ENCODE measurements at places on chromosomes 4 and X.

GRCh38 chr4:107740950-107741701, 21.1 kb upstream of the PAPSS1 start:
- DNase-seq = peak; percentile 65

DNA sequence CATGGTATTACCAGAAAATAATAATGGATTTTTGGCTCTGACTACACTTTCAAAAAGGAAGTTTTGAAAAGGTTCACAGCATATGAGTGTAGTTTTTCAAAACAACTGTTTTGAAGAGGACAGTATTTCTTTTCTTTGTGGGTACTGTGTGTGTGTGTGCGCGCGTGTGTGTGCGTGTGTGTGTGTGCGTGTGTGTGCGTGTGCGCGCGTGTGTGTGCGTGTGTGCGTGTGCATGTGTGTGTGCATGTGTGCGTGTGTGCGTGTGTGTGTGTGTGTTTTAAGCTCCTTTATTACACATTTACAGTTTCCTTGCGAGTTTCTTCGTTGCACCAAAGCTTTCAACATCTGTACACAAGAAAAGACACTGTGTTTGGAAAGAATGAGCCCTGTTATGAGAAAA, 755.4 kb downstream of the SH3BGRL start:
- DNase-seq = no peak

GRCh38 chr4:169120624-169121023, 110.6 kb upstream of the CBR4 start:
- no peak for DNase-seq

- no peak for DNase-seq
Observed at GRCh38 chrX:48107717-48108116, 22.7 kb upstream of the SPACA5B start.

- no peak for DNase-seq
Observed at GRCh38 chrX:18179446-18179845, 41.2 kb downstream of the BEND2 start.

- DNase-seq = no peak
Observed at GRCh38 chr4:54872261-54872660, 214.5 kb downstream of the KIT start.

DNA sequence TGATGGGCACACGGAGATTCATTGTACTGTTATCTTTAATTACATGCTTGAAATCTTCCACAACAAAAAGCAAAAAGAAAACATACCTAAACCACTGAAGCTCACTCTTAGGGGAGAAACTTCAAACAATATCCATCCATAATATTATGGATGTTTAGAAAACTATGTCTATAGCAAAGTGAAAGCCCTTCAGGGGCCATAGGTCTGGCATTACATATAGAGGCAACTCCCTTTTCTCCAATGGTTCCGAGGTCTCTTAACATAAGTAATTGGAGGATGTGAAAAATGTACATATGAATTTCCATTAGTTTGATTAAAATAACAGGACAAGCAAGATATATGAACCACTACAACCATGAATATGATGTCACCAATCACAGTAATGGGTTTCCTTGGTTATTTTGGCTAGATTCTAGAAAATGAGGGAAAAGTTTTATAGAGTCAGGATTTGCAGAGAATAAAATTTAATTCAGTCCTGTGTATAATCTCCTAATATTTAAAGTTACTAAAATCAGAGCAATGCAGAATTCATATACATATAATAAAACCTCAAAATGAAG, 10.8 kb downstream of the UGDH start:
- DNase-seq = no peak

DNA sequence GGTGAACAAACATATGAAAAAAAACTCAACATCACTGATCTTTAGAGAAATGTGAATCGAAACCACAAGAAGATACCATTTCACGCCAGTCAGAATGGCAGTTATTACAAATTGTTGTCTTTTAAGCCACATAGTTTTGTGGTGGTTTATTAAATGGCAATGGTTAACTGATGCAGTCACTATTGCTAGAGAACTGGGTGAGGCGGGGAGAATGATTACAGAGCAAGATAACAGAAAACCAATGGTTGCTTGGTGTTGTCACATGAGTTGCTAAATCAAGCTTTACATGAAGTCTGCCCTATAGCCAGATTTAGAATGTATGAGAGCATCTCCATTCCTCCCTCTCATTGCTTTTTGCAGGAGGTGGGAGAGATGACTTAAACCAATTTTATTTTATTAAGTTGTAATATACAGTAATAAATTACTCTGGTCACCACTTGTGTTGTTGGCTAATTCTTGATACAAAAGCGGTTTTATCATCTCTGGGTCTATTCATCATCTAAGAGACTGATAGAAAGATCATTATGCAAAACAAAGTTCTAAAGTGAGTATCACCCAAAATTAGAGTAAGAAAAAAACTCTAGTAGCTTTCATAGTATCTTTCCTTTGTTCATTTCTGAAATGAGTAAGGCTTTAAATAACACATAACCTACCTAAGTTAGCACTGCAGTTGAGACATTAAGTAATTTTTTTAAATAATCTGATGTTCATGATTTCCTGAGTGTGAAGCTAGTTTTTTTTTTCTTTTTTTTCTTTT, 859.5 kb downstream of the STIM2 start:
- DNase-seq = no peak

DNA sequence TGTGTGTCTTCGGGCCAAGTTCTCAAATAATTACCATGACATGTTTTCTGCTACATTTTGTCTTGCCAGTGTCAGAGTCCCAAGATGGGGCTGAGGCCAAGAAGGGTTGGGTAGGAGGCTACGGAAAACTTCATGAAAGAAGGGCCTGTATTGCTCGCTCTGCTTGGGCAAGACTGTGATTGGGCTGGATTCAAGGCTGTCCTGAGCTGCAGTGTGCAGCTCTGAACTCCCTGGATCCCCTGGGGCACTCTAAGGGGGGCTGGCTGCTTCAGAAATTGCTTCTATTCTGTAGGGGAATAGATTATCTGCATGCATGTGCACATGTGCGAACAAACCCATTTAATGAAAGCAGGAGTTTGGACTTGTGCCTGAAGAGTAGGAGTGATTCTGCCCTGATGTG, 13.6 kb downstream of the TSPAN6 start:
- DNase-seq = no peak

DNA sequence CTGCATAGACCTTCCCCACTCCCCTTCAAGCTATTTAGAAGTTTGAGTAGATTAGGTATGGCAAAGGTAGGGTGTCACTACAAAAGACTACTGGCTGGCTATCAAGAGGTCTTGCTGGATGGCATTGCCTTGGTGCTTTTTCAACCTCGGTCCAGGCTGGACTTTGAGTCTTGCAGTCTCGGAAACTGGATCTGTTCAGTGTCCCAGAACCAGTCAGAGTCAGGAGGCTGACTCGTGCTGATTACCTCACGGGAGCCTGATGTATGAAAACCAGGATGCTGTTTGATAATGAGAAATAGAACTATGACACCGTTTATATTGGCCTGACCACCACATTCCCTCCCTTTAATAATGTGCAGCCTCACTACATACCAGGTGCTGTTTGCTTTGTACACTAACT, 2.7 kb upstream of the PHKA1 start:
- DNase-seq = no peak

- DNase-seq = no peak
Observed at GRCh38 chrX:79259073-79259689, 108.0 kb downstream of the ITM2A start.

- DNase-seq = no peak
Observed at GRCh38 chr4:68404153-68404552, 43.1 kb upstream of the TMPRSS11E start.

- no peak for DNase-seq
Observed at GRCh38 chr4:80918004-80918403, 112.5 kb upstream of the BMP3 start.

GRCh38 chr4:152273343-152273742, 262.5 kb downstream of the FBXW7 start:
- no peak for DNase-seq

DNA sequence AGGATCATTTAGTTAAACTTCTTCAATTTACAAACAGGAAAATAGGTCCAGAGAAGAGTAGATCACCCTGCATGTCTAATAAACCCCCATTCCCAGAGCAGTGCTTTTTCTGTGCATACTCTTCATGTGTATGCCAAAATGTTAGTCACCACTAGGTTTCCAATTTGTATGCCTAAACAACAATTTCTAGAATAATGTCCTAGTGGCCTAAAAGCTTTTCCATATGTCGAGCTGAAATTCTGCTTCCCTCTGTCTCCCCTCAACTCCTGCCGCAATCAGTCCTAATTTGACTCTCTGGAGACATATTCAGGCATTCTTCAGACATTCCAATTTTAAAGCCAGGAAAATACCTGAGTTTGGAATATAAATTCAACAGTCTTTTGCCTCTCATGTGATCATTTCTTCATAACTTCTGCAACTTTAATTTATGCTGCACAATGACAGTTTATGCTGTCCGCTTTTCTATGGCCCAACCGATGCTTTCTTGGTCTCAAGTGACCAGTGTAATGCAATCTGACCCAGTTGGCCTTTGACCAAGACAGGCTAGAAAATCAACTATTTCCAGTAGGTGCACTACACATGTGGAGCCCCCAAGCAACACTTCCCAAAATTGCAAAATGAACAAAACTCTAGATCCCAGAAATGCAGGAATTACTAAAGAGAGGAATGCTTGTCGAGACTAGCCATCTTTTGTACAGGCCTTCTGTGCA, 122.9 kb upstream of the FMR1 start:
- no peak for DNase-seq

- DNase-seq = no peak
Observed at GRCh38 chrX:16207634-16208033, 40.4 kb downstream of the MAGEB17 start.

DNA sequence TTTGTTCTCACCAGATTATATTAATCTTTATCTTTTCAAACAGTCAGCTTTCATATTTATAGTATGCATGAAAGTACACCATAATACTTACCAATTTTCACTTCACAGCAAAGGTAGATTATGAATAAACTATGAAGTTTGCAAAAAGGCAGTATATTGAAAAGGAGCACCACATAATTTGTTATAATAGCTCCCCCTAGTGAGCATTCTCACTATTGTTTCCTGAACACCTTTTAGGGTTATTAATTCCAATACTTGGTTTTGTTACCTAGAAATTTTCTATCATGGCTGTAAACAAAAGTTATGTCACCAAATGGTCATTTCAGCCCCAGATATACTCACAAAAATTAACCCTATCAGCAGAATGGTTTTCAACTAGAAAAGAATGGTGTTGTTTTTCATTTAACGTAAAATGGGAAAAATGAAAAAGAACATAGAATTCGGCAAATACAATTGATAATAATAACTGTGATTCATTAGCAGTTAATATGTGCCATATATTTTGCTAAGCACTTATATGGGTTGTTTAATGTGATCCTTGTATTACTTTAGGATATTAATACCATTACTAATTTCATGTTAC, 30.2 kb upstream of the NKX6-1 start:
- no peak for DNase-seq

DNA sequence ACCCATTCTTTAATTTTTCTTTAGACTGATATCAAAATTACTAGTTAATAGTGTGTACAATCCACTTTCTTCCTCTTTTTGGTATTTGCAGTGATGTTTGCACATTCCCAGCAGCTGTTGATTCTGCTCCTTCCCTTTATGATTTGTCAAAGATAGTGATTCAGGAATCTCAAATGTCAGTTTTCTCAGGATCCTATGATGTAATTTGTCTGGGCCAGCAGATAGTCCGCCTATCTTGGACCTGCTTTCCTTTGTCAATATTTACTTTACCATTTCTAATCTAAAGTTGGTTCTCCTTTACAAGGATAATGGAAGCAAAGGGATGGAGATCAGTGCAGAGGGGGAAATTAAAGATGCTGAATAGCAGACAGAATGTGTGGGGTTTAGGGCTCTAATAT, 122.1 kb downstream of the REELD1 start:
- DNase-seq = no peak

- DNase-seq = no peak
Observed at GRCh38 chr4:145775406-145775805, 95.5 kb downstream of the C4orf51 start.

DNA sequence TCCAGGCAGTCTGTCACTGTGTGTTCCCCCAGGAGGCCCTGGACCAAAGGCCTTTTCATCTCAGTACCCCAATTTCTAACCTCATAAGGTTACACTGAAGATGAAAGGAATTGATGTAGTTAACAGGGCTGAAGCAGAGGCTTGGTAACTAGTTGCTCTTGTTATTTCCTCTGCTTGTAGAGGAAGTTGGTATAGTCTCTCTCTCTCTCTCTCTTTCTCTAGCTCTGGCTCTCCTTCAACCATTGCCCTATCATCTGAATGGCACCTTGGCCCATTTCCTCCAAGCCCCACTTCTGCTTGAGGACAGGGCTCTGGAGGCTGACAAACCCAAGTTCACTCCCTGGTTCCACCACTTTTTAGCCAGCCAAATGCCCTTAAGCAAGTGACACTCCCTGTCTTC, 96.1 kb downstream of the MAMLD1 start:
- DNase-seq = no peak

Measured in left cardiac atrium (tissue), 4 donors.